ENCODE measurements at places on chromosomes 1 and 21.

DNA sequence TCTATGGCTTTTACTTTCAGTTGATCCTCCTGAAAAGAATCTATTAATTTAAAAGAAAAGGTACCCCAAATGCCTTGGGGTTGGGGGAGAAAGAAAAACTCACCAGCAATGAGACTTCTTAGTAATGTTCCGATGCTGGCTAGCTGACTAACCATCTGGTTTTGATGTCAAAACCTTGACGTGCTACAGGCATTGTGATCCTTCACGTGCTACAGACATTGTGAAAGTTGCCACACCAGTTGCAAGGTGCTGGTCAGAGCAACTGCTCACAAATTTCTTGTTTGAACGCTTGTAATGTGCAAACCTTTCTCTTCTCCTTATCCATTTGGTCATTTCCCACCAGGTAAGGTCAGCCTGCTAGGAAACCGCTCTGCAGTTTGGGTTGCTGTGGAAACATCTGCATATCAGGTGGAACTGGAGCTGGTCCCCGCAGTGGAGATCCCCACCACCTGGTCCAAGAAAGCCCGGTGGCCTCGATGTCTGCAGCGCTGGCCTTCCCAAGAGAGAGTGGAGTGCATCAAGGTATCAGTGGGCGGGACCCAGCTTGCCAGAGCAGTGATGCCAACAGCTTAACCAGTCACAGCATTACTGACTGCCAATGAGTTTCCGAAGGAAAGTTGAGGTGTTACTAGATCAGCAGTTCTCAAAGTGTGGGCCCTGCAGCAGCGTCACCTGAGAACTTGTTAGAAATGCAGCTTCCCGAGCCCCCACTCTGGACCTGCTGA lies 16.1 kb downstream of the MAB21L3 start:
- peak; percentile 33 for DNase-seq

DNA sequence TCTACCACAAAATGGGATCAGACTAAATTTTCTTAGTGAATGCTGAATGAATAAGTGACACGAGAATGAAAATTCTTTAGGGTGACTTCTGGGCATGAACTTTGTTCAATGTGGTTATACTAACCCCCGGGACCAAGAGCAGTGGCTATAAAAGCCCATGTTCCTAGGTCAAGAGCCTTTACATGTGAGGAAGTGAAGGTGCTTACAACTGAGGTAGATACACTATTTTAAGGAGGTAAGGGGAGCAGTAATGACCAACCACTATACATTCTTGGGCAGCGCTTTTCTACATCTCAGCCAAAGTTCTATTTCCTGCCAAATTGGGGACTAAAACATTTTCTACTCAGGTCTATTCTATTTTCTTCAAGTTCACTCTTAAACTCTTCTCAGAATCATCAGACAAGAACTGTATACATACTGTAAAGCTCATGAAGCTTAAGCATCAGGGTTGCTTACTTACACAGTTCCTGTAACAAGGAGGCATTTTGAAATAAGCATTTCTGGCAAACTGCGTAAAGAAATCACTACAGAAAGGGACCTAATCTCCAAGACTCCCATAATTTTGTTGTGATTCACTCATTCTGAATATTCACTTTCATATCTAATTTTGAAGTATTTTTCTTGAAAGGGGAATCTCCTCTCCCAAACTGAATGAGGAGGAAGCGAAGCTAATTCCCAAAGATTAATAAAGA lies 8.5 kb upstream of the ARHGAP29 start:
- DNase-seq, result no peak

DNA sequence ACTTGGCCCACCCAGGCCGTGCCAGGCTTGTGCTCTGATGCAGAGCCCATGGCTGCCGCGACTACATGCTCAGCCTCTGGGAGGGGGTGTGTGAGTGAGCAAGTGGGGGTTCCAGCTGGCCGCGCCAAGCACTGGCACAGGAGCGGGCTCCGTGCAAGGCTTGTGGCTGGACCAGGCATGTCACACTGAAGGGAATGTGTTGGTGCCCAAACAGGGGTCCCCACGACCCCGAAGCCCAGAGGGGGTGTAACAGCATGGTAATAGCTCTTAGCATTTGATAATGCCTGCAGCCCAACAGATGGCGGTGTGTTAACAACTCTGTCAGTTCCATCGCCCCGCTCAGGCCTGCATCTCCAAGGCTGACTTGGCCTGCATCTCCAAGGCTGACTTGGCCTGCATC lies 38.3 kb upstream of the CD46 start:
- DNase-seq, result no peak

- no peak for DNase-seq
Observed at GRCh38 chr1:66998972-66999371, 55.0 kb downstream of the SLC35D1 start.

- peak; percentile 97 for DNase-seq
Observed at GRCh38 chr1:205749234-205750137, 496 bp downstream of the NUCKS1 start.

- DNase-seq, result no peak
Observed at GRCh38 chr1:160519642-160520435, 3.2 kb downstream of the SLAMF6 start.

DNA sequence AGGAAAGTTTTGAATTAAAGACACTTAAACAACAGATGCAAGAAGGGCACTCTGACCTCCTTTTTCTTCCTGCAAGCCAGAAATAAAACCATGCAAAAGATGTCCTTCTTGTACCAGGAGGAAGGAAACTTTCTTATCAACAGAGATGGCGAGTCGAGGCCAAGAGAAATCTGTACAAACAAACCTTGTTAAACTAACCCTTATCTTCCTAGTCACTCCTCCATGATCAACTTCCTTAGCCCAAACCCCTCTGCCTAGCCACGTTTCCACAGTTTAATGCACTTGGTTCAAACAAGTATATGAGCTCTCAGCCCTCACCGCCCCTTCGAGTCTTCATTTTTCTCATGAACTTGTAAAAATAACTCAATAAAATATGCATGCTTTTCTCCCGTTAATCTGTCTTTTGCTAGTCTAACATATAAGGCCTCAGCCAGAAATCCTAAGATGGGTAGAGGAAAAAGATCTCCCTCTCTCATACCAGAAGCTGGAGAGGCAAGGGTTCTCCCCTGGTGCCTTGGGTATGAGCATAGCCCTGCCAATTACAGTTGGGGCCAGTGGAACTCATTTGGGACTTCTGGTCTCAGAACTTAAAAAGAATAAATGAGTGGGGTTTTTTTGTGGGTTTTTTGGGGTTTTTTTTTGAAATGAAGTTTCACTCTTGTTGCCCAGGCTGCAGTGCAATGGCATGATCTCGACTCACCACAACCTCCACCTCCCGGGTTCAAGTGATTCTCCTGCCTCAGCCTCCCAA lies 141.7 kb upstream of the SOD1 start:
- no peak for DNase-seq

DNA sequence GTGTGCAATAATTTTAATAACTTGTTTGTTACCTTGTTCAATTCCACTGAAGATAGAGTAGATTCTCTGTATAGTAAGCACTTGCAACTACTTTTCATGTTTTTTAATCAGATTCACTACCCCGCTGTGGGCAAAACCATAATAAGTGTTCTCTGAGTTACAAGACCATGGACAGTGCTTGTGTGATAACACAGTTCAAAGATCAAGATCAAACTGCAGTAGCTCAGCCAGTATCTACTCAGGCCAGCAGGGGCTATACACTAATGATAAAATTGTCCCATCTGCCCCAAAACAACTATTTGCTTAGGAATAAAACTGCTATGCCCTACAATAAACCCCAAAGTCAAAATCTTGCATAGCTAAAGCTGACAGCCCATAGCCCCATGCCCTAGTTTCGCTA lies 129.6 kb downstream of the LRRC7 start:
- DNase-seq, result no peak

GRCh38 chr1:207862241-207862787 lies 48.6 kb downstream of the CD34 start:
- DNase-seq, result no peak

GRCh38 chr1:55534565-55535121 lies 319.5 kb upstream of the USP24 start:
- no peak for DNase-seq

DNA sequence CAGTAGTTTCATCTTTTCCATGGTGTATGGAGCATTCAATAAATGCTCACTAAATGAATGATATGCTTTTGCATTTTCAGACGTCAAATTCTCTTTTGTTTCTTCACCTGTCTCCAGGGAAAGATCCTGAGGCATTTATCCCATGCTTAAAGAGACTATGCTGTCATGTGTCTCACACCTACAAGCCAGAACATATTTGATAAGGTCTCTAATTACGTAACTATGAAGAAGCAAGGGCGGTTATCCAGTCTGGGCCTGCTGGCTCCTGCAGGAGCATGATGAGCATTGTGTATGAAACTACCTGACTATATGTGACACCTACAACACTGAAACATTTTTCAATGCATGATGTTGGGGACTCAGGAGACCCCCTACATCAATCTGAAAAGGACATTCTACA lies 51.8 kb downstream of the FBXO42 start:
- DNase-seq, result no peak

DNA sequence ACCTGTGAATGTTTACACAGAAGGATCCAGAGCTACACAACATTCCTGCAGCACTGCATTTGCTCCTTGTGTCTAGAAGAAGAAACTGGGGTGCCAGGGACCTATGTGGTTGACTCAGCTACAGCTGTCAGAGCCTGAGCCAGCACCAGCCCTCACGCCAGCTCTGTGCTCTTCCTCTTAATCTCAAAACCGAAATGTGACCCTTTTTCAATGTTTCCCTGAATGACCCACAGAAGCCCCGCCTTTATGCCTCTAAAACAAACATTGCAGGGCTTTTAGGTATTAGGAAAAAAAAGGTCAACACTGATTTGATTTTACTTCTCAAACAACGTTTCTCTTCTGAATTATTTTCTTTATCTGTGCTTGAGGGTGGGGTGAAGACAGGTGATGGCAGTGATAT lies 260.5 kb downstream of the DYRK1A start:
- DNase-seq, result no peak

- no peak for DNase-seq
Observed at GRCh38 chr1:204846546-204846945, 24.1 kb upstream of the NFASC start.

- DNase-seq, result no peak
Observed at GRCh38 chr1:199725002-199725565, 302.4 kb upstream of the NR5A2 start.

- no peak for DNase-seq
Observed at GRCh38 chr1:90558126-90558525, 159.0 kb downstream of the BARHL2 start.

GRCh38 chr1:9289090-9289534 lies 3.6 kb upstream of the SPSB1 start:
- no peak for DNase-seq

DNA sequence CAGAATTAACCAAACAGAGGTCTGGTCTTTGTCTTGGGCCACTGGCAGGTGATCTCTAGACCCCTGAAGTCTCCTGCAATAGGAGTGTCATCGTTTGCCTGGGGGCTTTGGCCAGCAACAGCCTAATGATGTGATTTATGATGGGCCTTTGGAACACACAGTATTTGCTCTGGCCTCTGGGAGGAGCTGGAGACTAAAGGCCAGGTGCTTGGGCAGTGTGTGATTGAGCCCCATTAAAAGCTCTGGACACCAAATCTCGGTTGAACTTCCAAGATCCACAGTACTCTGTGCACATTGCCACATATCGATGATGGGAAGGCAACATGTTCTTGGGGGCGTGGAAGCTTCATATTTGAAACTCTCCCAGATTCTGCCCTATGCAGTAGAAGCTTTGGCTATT lies 32.0 kb upstream of the TLR5 start:
- no peak for DNase-seq

DNA sequence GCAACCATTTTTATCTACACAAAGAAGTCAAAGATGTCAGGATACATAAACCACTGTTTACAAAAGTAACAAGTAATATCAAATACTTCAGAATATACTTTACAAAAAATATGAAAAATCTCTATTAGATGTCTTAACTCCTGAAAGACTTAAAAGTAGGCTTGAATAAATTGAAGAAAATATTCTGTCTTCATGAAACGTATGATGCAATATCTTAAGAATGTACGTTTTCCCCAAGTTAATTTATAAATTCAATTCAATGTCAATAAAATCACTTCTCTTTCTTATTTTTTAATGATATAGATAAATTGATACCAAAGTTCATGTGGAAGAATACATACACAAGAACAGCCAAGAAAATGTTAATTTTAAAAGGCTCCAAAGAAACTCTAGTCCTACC lies 6.0 kb downstream of the KRTAP19-7 start:
- no peak for DNase-seq

- no peak for DNase-seq
Observed at GRCh38 chr1:204102739-204103430, 30.0 kb downstream of the SOX13 start.

GRCh38 chr1:230381049-230381467 lies 45.1 kb downstream of the PGBD5 start:
- no peak for DNase-seq

- no peak for DNase-seq
Observed at GRCh38 chr21:41459884-41460534, 34.0 kb downstream of the MX1 start.

DNA sequence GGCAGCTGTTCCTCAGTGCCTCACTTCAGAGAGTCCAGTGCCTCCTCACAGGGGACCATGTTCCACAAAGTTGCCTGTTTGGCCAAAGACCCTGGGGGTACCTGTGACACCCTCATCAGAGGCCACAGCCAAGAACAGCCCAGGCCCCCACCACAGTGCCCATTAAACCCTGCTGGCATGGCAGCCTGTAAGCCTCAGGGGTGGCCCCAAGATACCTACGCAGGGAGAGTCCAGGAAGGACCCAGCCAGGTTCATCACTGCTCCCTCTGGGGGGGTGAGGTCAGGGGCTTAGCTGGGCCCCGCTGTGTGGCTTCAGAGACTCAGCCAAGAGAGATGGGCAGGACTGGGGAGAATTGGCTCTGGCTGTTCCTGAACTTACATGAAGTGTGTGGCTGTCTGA lies 19.1 kb upstream of the PRDM16 start:
- DNase-seq, result no peak

- DNase-seq, result no peak
Observed at GRCh38 chr1:61101536-61101935, 19.2 kb downstream of the NFIA start.

GRCh38 chr1:239829535-239829934 lies 262.1 kb upstream of the FMN2 start:
- DNase-seq, result no peak

GRCh38 chr1:65422241-65423203 lies 2.1 kb downstream of the LEPR start:
- no peak for DNase-seq

- no peak for DNase-seq
Observed at GRCh38 chr1:43688109-43688387, 19.3 kb upstream of the ST3GAL3 start.
